CD8-positive, alpha-beta T cell (primary cell): ENCODE measurements at places on chromosomes 7 and 10.

- DNase-seq: no peak
Observed at GRCh38 chr10:93152136-93152535, 78.4 kb downstream of the CYP26A1 start.

GRCh38 chr7:66776800-66777442, 36.4 kb downstream of the RABGEF1 start:
- no peak for DNase-seq

DNA sequence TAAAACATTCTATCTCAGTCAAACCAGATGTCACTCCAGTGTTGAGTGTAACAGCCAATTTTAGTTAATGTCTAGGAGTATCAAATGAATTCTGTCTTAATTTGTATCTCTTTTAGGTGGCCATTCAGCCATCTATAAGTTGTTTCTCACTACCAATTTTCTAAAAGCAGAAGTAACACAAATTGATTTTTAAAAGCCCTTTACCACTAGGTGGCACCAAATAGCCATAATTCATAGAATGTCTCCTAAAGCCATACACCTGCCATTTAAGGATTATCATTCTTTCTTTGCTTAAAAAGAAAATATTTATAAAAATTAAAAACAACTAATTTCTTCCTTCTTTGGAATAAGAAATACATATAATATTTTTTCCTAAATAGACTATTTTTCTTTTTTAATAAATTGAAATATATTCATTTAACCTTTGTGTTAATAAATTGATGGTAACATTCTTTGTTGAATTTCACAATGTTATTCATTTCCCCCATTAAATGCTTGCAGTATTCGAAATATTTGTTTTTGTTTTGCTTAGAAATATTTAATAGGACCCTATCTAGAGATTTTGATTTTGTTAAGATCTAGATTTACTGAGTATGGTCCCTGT, 107.8 kb upstream of the PPP1R3A start:
- no peak for DNase-seq

GRCh38 chr10:48473704-48474103, 131.2 kb downstream of the ARHGAP22 start:
- DNase-seq: no peak

DNA sequence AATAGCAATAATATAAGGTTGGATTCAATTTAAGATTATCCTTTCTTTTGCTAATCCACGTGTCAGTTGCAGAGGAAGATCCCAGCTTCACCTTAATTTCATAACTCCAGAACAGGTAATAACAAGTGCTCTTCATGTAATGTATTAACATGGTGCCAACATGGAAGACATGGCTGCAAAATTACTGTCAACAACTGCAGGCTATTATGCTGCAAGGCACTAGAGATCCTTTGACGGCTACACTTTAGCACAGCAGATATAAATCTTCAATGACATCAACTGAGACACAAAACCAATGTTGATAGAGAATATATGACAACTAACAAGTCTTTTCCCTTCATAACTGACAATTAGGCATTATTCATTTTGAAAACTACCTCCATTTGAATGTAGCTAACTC, 96.1 kb downstream of the RNF133 start:
- DNase-seq: no peak

DNA sequence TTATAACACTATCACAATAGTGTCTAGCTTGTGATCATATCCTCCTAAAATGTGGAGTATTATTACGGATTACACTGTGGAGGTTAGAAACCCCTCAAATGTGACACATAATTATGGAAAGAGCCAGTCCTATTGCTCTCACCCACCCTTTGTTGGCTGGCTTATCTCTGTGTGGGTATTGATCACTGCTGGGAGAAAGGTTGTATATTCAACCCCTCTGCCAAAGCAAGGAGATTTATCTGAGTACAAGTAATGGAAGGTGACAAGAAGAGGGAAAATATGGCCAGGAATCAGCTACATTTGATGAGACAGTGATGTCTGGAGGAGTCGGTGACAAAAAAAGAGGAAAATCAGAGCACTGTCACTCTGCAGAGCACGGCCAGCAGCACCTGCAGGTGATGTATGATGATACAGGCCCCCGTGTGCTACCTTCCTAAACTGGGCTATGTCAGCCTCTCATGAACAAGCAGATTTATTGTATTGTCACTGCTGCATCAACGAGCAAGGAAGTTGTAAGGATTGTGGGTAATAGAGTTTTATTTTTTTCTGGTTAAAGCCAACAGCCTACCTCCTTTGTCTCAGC, 235.3 kb downstream of the PHF14 start:
- DNase-seq: no peak

DNA sequence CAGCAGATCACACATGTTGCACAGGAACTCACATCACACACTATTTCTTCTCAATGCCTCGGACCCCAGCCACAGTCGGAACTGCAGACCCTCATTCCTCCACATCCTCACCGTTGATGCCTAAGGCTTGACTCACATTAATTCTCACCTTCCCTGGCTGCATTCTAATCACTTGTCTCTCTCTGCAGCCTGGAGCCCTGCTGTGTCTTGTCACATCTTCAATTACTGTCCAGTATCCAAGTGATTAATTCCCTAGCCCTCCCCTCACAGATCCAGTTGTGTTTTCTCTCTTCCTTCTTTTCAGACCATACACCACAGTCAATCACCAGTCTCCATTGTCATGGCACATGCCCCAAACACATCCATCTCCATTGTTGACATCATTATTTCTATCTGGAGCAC, 592.4 kb upstream of the IGFBP3 start:
- no peak for DNase-seq

- DNase-seq: no peak
Observed at GRCh38 chr7:69708857-69709256, 110.6 kb downstream of the AUTS2 start.

DNA sequence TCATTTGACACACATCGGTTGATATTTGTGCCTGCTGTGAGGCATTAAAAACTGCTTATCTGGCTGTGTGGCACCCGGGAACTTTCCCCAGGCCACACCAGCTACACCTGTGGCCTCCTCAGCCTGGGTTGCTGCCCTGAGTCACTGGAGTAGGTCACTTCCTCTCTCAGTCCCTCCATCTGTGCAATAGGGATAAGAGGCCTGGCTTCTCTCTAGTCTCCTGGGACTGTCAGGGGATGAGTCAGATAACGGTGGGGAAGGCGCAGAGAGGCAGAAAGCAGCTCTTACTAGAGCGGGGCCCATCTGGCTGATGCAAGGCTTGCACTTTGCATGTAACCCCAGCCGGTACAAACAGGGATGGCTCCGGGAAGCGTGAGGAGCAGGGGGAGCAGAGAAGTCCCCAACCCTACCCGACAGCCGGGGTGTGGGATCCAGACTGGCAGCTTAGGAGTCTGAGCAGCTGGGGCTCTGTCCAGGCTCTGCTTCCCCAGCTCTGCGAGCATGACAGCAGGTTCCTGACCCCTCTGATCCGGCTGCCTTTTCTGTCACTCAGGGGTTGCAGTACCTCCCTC, 34.0 kb downstream of the DNAJB12 start:
- DNase-seq: peak; percentile 70

GRCh38 chr7:131249003-131249402, 78.7 kb upstream of the MKLN1 start:
- no peak for DNase-seq

DNA sequence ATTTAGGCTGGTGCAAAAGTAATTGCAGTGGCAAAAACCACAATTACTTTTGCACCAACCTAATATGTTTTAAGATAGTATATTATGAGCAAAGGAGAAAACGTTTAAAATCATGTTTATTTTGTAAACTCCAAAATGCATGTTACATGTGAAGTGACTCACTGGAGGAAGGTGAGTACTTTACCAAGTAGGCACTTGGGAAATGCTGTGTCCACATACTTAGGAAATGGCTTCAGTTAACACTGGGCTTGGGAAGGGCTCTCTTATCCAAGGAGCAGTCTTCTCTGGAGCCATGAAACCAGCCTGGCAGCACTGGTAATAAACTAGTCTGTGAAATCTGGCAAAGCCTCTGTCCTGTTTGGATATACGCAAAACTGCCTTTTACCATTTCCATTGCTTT, 4.4 kb downstream of the RPS24 start:
- DNase-seq: no peak

DNA sequence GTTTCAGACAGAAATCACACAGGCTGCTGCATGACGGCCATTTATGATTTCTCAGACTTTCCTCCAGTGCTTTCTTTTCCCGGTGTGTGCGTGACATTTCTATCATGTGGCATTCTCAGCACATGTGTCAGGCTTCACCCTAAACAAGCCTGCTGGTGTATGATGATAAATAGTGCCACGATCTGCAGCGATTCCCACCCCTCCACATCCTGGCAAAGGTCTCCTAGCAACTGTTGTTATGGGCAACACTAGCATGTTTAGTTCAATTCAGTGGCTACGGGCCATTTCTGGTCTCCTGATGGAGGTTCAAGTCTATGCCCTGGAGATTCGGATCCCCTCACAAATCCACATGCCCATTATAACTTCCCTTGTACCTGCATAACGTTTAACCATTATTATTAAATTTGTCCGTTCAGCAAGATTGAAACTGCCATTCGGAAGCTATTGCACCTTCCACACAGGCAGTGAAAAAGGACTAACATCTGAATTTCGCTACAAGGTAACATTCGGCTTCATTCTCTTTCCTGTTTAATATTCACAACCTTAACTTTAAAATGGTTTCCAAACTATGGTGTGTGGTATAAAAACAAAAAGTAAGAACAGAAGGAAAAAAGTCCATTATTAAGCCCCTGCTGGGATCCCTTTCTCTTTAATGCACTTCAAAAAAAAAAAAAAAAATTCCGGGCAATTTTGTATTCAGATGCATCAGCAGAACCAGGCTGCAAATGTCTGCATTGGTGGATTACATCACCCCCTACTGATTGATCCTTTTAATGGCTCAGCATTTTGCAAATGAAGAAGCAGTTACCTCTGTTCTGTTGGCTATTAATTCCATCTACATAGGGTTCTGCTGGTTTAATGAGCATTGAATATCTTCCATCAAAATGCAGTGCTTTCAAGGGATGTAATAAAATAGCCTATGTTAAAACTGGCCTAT, 90.2 kb downstream of the FRMD4A start:
- peak; percentile 10 for DNase-seq

GRCh38 chr10:130127364-130128061, 8.7 kb upstream of the GLRX3 start:
- peak; percentile 58 for DNase-seq

DNA sequence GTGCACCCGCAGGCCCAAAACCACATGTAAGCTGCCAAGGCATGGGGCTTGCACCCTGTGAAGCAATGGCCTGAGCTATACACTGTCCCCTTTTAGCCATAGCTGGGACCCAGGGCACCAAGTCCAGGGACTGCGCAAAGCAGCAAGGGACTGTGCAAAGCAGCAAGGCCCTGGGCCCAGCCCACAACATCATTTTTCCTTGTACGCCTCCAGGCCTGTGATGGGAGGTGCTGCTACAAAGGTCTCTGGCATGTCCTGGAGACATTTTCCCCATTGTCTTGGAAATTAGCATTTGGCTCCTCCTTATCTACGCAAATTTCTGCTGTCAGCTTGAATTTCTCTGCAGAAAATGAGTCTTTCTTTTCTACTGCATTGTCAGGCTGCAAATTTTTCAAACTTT, 24.8 kb downstream of the ARHGAP19 start:
- no peak for DNase-seq

- DNase-seq: no peak
Observed at GRCh38 chr7:139783647-139784385, 6.0 kb upstream of the HIPK2 start.

DNA sequence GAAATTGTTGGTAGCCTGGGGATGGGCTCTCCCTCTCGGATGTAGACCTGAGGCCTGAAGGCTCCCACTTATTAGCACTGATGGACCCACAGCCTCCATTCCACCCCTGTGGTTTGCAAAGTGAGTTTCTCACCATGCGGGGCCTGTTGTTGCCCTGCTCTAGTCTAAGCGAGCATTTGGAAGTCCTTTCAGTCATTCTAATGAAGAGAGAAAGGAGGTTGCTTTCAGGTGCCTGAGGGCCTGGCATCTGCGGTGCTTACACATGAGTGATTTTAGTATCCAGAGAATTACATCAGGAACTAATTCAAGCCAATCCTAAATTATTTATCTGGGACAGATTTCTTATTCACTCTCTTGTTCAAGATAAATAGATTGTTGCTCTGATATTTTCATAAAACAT, 61.6 kb downstream of the NAMPT start:
- no peak for DNase-seq

DNA sequence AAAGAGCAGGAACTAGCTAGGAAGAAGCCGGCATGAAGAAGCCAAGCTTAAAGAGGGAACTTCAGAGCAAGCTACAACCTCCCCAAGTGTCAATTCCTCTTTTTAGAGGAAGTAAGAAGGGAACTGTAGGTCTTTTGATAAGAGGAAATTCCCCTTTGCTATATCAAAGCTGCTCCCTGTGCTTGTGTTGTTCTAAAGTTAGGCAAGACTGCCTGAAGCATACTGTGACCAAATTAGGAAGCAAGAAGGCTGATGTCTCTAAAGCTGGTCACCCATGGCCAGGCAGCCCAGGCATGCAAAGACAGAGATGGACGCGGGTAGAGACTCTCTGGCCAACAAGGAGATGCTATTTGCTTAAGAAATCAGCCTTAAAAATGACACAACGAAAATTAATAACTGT, 87.9 kb downstream of the RNF216 start:
- no peak for DNase-seq

- no peak for DNase-seq
Observed at GRCh38 chr10:68957654-68958053, 1.7 kb downstream of the DDX21 start.

DNA sequence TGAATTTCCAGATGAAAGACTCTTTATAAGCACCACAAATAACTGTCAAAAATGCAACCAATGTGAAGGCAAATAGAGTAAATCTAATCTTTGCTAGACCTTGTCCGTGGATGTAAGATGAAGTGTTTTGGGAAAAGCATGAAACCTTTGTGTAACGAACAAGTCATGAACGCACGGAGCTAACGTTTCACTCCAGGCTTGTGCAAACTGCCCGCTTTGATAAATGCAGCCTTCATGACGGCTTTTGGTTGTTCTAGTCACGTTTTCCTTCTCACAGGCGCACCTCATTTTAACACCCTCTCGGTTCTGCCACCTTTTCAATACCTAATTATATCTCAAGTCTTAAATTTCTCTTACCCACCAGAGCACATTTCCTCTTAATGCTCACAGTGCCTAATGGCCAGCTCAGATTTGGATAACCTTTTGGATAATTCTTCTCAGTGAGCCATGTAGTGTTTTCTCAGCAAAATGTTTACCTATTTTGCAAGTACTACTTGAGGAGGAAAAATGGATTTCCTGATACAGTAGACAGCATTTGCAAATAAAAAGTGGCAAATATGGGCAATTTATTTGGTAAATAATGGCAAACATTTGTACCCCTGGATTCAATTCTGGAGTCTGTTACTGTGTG, 63.2 kb downstream of the HECW1 start:
- DNase-seq: no peak

GRCh38 chr10:77162697-77163096, 474.9 kb downstream of the KCNMA1 start:
- DNase-seq: no peak

DNA sequence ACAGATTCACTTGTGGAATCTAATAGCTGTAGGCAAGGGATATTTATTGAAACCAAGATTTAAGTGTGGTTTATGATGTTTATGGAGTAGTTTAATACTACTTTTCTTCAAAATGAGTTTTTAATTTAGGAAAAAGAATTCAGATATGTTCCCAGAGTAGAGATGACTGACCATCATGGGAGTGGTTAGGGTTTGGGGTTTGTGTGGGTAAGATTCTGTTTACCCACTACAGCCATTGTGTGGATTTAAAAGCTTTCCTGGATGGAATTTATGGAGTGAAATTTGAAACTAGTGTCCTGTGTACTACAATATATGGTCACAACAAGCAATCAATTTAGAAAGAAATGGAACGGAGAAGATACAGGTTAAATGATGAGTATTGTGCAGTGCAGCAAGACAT, 453.5 kb downstream of the AUTS2 start:
- DNase-seq: no peak
